Dermis lymphatic vessel endothelial cell (primary cell): ENCODE measurements at places on chromosomes 3 and 15. TPM values are rescaled to one million over a fixed set of nuclear protein-coding genes. Genes with fewer than 3 reads are reported as not detected.

Gene RPP25
- 20.0 and 29.3 TPM in 2 replicates for total RNA-seq

Gene GRAMD1C
- 26.9 and 30.3 TPM in 2 replicates for total RNA-seq

Gene EDC3
- 17.9 and 19.4 TPM in 2 replicates for total RNA-seq

Gene UTS2B
- total RNA-seq: 0.17 TPM in 1 of 2 replicates, not detected in the other

Gene PLSCR2
- total RNA-seq: not detected in 2 replicates

Gene RHCG
- not detected in 2 replicates for total RNA-seq

Gene ZNF620
- 6.7 and 7.6 TPM in 2 replicates for total RNA-seq

Gene ATRIP
- 3.9 and 5.3 TPM in 2 replicates for total RNA-seq

Gene PPP1R14D
- not detected in 2 replicates for total RNA-seq

Gene KAT2B
- 15.1 and 15.2 TPM in 2 replicates for total RNA-seq

Gene FGF7
- total RNA-seq: 0.11 and 0.17 TPM in 2 replicates

Gene GOLGA6B
- not detected in 2 replicates for total RNA-seq

Gene P2RY13
- total RNA-seq: not detected in 2 replicates

Gene GOLGA6L4
- 1.1 and 1.6 TPM in 2 replicates for total RNA-seq

Gene PRC1
- 24.7 and 26.0 TPM in 2 replicates for total RNA-seq

Gene P2RY14
- total RNA-seq: not detected in 2 replicates

Gene ARPIN
- 10.6 and 12.4 TPM in 2 replicates for total RNA-seq

Gene INSYN1
- 0.43 and 0.60 TPM in 2 replicates for total RNA-seq

Gene BNC1
- 1.1 and 2.8 TPM in 2 replicates for total RNA-seq

Gene SERPINI2
- total RNA-seq: not detected in 2 replicates

Gene GOLGA8G
- not detected in 2 replicates for total RNA-seq

Gene FILIP1L
- total RNA-seq: 11.2 and 24.9 TPM in 2 replicates

Gene GOLGA6A
- total RNA-seq: not detected in 2 replicates

Gene RARRES1
- total RNA-seq: 0.98 and 2.3 TPM in 2 replicates

Gene AHSG
- total RNA-seq: 0.09 TPM in 1 of 2 replicates, not detected in the other

Gene RASL12
- total RNA-seq: not detected in 2 replicates

Gene CFAP92
- total RNA-seq: 1.0 and 1.3 TPM in 2 replicates

Gene DOCK3
- under 0.01 TPM in 2 replicates for total RNA-seq

Gene CRYGS
- 0.98 and 1.1 TPM in 2 replicates for total RNA-seq

Gene TPRG1
- total RNA-seq: 0.09 and 0.43 TPM in 2 replicates

Gene CAMK2N2
- total RNA-seq: not detected in 2 replicates

Gene MESP2
- not detected in 2 replicates for total RNA-seq

Gene SUSD5
- total RNA-seq: 0.17 and 0.33 TPM in 2 replicates

Gene SLC22A13
- total RNA-seq: 0.09 and 0.11 TPM in 2 replicates

Gene AGTR1
- not detected in 2 replicates for total RNA-seq

Gene SEMA7A
- 0.54 and 0.60 TPM in 2 replicates for total RNA-seq

Gene SAMD7
- total RNA-seq: not detected in 2 replicates

Gene ALDH1A2
- 25.0 and 83.2 TPM in 2 replicates for total RNA-seq

Gene CADPS
- not detected in 2 replicates for total RNA-seq

Gene FBLN2
- total RNA-seq: 7.4 and 7.7 TPM in 2 replicates

Gene KLHL6
- 0.26 and 0.33 TPM in 2 replicates for total RNA-seq

Gene NRG4
- not detected in 2 replicates for total RNA-seq

Gene MBNL1
- 271 and 312 TPM in 2 replicates for total RNA-seq

Gene H1-8
- total RNA-seq: not detected in 2 replicates

Gene SH2D7
- total RNA-seq: not detected in 2 replicates

Gene IL5RA
- total RNA-seq: not detected in 2 replicates

Gene HTD2
- total RNA-seq: 7.7 and 10.4 TPM in 2 replicates

Gene DAPK2
- total RNA-seq: 4.7 and 18.0 TPM in 2 replicates
